ENCODE measurements at places on chromosomes 5 and 9.

DNA sequence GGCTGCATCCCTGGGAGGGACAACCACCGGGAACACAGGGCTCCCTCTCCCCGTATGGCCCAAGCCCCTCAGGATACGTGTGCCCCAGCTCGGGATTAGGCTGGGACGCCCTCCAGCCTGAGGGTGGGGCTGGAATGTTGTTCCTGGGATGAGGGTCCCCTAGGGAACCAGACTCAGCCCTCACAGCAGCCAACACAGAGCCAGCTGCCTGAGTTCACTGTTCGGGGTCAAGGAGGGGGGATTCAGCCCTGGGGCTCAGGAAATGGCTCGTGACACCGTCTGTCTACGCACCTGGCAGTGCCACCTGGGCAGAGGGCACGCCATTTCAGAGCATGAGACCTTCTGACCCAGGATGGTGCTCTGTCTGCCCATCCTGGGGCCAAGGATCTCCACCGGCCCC lies 8.9 kb downstream of the RNF44 start:
- no peak for DNase-seq

DNA sequence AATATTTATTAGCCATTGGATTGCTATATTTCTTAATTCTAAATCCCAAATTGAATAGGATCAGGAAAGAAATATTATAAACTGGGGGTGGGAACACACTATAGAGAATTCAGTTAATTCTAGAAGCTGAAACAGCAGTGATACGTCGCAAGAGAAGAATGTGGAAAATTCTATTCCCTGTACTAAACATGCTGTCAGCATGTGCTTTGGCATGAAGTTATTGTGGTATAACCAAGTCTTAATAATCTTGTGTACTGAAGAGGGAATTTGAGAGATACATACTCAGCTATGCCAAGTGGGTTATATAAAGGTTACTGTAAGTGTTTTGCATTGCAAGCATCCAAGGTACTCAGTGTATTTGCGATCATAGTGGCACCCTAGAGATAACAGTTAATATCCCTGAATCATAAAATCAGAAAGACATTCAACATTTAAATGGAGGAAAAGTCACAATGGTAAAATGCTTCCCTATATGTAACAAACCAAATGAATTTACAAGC lies 1492.9 kb upstream of the C9orf72 start:
- DNase-seq, result no peak

DNA sequence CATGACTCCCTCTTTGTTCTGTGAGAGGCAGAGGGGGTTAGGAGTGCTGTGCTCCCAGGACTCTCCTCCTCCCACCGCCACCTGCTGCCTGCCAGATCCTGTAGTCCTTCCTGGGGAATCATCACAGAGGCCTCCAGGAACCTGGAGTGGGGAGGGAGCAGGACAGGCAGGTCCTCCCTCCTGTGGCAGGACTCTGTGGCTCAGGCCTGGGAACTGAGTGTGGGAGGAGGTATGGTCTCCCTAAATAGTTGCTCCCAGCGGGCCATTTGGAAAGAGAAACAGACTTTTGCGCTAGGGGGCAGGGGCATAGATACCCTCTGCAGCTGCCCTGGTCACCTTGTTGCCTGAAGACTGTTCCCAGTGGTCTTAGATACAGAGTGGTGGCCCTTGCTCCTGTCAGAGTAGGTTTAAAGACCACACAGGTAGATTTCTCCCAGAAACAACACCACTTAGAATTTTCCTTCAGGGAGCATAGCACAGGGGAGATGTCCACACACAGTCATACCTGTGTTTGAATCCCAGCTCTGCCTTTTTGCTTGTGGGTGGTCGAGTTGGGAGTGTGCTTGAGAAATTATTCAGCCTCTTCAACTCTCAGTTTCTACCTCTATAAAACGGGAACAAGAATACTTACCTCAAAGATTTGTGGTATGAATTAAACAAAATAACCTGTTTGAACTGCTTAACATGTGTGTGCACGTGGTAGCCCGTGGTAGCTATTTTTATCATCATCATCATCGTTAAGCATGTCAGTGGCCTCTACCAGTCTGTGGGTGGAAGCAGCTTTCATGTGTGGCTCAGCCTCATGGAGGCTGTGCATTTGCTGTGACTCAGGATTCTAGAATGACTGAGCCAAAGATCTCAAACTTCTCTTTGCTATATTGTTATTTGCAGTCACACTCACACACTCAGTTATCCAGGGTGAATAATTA lies 55.8 kb downstream of the SLC22A5 start:
- DNase-seq, result peak; percentile 78

GRCh38 chr5:57531333-57531732 lies 48.7 kb upstream of the ACTBL2 start:
- no peak for DNase-seq

DNA sequence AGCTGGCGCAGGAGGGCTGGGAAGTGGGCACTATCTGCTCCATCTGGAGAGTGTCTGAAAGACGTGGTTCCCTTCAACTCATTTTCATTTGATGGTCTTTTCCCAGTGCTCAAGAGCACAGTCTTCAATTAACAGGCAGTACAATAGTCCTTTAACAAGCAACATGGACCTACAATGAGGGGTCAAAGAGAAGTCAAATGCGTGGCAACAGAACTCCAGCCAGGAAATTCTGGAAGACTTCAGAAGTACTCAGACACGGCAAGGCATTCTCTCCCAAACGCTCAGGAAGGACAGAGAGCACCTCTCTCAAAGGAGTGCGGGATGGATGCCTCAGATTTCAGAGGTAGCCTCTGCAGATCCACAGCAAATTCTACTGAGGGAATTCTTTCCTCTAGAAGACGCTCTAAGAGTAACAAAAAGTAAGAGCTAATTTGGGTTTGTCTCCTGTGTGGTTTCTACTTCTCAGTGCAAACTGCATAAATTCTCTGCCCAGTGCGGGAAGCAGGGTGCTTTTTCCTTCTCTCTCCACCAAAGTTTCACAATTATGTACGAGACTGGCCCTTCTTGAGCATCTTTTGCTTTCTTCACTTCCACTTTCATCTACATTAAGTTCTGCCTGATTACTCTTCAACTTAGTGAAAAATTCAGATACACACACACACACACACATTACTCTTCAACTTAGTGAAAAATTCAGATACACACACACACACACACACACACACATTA lies 56.4 kb downstream of the LHFPL2 start:
- no peak for DNase-seq

DNA sequence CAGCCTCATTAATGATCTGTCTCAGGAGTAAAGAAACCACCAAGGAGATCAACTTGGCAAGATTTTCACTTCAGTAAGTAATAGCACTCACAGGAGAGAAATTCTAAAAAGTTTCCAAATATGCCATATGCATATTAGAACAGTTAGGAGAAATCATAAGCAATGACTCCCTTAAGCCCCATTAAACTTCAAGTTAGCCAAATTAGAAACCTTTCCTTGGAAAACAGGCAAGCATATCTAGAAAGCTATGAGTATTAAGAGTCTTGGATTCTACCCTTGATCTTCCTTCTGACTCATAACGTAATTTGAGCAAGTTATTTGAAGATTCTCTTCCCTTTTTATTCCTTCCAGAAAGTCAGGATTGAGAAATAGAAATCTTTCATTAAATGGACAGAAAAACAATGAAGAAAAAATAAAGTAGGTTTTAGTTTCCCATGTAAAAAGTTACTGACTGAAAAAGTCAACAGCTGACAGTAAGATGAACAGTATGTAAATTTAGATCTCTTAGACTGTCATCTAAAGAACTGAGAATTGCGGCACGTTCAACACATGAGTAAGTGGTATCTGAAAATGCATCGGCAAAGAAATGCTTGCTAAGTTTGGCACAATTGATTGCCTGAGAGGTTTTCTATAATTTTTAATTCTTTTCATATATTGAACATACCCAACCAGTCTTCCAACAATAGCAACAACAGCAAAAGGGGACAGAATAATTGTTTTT lies 565.7 kb upstream of the FTMT start:
- DNase-seq, result no peak

All from DND-41 (cell line).